ENCODE measurements at places on chromosomes 3 and 15.

DNA sequence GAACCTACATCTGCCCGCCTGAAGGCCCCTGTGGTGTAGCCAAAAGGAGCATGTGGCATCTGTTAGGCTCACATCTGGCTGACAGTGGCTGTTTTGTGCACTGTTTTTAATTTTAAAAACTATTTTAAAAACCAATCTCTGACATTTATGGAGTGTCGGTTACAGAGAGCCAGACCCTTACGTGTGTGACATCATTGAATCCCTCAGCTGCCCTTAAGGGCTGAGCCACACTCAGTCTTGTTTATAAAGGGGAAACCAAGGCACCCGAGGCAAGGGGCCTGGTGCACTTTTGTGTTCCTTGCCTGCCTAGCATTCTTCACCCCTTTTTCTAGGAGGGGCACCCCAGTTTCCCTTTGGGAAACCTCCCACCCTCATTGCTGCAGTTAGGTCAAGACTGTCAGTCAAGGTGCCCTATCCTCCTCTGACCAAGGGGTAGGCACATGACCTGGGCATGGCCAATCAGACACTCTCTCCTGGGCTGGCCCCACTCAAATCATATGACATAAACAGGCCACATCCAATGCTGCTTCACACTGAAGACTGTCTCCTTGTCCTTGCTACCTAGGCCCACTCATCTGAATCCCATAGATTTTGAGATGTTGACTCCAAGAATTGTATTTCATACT, 105.3 kb downstream of the LSM3 start:
- DNase-seq, result no peak

DNA sequence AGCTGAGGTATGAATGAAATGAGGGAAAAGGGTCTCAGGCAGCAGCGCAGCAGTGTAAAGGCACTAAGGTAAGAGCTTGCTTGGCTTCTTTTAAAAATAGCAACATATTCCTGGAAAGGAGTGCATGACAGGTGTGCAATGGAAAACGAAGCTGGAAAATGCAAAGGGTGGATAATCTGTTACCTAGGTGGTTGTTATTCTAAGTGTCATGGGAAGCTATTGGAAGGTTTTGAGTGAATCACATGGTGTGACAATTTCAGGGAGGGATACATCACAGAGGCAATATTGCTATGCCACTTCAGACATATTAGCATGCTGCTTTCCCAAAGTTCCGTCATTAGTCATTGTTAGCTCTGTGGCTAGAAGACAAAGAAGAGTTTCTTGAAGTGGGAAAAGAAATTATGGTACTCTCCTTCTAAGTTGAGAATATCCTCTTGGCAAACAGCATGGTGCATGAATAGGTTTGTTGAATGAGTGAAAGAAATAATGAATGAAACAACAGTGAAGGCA, 28.7 kb upstream of the TMEM45A start:
- DNase-seq, result no peak

DNA sequence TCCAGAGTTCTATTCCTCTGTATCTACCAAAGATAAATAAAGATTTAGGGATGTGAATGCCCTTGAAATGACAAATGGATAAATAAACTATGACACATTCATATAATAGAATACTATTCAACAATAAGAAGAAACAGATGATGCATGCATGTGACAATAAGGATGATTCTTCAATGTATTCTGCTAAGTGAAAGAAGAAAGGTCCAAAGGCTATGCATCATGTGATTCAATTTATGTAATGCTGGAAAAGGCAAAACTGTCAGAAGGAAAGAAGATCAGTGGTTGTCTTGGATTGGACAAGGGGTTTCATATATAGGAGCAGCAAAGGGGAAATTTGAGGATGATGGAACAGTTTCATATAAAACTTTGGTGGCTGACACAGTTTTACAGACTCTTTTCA, 32.6 kb upstream of the CHRNA7 start:
- no peak for DNase-seq

DNA sequence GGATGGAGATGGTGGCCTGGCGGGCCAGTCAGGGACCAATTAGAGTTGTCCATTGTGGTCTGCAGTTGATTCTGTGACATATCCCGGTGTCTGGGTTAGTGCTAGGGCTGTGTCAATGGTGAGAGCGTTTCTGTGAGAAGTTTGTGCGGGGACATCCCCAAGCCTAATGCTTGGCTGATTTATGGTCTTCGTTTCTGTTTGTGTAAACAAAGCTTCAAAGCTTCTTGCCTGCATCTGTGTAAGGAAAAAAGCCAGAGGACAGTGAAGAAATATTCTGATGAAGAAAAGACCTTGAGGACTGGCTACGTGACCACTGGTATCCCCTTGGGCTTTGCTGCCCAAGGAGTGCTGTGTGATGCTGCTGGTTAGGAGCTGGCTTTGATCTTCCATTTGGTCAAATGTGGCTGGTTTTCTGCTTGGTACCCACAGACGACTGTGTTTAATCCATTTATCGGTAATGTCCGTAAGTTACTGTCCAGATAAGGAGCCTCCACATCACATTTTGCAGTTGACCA, 74.6 kb upstream of the LRTM1 start:
- no peak for DNase-seq

GRCh38 chr15:57329582-57330367, 46.5 kb upstream of the CGNL1 start:
- DNase-seq, result peak; percentile 95

GRCh38 chr15:40150163-40150925, 10.5 kb upstream of the BUB1B start:
- peak; percentile 50 for DNase-seq

DNA sequence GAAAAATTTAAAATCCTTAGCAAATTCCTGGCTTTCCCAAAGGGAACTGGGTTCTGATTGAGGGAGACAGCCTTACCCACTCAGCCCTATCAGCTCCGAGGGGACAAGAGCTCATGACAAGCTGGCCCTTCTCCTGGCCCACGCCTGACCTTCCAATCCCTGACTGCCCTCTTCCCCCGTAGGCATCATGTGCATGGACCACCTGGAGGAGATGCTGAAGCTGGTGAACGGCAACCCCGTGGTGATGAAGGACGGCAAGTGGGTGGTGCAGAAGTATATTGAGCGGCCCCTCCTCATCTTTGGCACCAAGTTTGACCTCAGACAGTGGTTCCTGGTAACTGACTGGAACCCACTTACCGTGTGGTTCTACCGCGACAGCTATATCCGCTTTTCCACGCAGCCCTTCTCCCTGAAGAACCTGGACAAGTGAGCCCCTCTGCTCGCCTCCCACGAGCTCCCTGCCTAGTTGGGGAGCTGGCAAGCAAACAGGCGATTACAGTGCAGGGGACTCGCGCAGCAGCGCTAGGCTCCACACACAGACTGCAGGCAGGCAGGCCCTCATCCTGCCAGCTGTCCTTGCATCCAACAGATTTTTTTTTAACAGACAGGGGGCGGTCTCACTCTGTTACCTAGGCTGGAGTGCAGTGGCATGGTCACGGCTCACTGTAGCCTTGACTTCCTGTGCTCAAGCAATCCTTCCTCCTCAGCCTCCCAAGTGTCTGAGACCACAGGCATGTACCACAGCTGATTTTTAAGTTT, 16.8 kb downstream of the RPUSD3 start:
- DNase-seq, result peak; percentile 15

DNA sequence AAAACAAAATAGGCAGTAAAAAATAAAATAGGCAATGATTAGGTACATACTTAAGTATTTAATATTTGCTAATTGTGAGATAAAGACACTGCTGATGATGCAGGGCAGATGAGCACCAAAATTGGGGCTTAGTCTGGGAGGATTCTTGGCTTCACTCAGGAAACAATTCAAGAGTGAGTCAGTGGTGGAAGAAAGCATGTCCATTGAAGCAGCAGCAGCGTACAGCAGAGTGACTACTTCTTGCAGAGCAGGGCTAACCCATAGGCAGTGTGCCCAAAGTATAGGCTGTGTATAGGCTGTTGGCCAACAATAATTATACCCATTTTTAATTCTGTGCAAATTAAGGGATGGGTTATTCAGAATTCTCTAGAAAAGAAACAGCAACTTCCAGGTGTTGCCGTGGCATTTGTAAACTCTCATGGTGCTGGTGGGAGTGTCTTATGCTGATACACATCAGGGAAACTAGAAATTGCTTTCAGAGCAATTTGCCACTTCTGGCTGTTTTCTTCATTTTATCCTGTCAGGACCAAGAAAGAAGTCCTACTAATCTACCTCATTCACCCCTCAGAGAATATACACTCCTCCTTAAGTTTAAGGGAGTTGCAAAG, 317.3 kb upstream of the NAALADL2 start:
- no peak for DNase-seq

DNA sequence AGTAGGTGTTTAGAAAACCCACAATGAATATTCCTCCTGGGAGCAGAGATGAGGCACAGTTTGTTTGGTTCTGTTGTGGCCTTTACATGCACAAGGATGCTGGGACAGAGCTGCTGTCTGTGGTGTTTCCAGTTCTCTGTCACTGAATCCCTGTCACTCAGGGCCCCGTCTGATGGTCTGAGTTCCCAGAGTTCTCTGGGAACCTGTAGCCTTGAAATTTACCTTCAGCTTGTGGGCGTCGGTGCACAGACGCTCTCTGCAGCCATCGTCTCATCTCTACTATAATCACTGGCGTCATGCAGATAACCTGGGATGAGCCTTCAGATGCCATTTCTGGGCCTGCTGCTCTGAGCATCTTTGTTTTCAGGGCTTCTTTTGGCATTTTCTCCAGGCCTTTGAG, 81.9 kb downstream of the LRRK1 start:
- DNase-seq, result no peak

DNA sequence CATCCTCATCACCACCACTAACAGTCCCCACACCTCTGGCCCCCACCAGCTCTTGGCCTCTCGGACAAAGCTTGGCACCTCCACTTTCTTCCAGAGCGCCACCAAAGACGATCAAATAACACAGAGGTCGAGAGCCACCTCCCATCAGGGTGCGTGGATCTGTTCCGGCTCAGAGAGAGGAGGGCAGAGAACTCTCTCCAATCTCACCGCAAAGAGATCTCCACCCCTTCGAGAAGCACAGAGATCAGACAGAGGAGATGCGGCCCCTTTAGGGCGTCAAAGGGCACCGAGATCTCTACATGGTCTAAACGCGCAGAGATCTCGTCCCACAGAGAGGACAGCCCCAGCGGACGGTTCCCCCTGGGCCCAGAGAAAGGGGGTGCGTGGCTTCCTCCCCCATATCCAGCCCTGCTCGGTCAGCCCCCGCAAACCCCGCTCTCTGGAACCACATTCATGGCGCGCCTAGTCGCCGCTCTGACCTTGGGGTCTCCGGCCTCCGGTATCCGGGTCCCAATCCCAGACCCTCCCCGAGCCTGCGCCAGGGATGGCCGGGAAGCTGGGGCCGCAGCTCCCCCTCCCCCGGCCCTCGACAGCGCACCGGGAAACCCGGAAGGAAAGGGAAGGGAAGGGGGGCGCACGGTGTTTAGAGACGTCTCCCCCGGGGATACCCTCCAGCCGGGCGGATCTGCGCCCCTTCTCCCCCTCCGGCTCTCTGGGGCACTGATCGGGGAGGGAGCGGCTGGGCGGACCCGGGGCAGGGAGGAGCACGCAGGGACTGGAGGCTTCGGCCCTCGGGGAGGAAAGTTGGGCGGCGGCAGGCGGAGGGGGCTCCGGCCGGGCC, 608 bp downstream of the SCN5A start:
- DNase-seq, result no peak

GRCh38 chr3:15646851-15647511, 45.4 kb downstream of the BTD start:
- DNase-seq, result peak; percentile 97

- no peak for DNase-seq
Observed at GRCh38 chr3:32508711-32509110, 6.1 kb upstream of the CMTM6 start.

DNA sequence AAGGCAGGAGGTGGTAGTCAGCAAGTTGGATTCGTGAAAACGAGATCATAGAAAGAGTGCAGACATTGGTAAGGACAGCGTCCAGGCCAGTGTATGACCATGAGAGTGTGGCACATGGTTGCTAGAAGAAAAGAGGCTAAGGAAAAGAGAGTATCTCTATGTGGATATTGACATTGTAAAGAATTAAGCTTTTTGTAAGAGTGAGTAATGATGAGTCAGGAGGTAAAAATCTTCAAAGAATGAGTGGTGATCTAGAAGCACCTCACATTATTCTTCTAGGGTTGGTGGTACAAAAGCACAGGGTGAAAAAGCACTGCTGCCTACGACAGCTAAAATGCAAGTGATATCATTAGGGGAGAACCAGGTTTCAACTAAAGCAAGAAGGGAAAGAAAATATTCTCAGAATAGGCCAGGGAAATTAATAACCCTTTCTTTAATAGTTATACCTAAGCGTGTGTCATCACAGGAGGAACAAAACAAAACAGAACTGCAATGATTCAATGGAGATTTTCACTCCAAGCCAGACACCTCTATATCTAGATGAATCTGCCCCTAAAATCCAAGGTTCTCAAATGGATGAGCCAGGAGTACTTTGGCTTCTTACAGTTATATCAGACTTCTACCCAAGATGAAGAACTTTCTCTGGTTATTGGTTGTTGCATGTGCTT, 884.7 kb downstream of the NAALADL2 start:
- DNase-seq, result peak; percentile 77

- DNase-seq, result no peak
Observed at GRCh38 chr3:152857082-152857481, 22.2 kb downstream of the P2RY1 start.

- peak; percentile 99 for DNase-seq
Observed at GRCh38 chr3:112647122-112647521, 6.2 kb upstream of the CCDC80 start.

DNA sequence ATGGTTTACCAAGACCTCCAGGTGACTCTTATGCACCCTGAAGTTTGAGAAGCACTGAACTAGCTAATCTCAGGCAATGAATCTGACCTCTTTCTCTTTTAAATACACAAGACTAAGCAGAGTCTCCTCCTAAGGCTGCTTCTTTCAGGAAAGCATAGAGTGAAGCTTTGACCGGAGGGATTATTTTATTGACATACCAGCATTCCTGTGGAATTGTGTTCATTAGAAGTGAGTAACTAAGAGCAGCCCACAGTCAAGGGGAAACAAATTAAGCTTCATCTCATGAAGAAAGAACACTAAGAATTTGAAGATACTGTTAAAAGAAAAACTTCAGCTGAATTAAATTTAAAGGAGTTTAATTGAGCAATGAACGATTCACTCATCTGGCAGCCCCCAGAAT, 963.5 kb downstream of the NTRK3 start:
- DNase-seq, result no peak

DNA sequence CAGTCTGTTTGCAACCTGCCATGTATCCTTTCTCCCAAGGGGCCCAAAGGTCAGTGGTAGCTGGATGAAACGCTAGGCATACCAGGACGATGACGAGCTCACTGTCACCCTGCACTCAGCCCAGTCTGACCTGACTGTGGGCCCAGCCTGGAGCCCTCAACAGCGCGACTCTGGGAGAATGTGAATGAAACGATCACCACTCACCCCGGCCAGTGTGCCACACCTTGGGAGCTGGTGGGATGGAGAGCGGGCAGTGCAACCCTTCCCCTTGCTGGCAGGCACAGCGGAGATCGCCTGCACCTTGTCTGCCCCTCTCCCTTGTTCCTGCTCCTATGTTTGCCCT, 27.2 kb downstream of the SRPRB start:
- no peak for DNase-seq

- no peak for DNase-seq
Observed at GRCh38 chr3:31610700-31611275, 78.1 kb downstream of the STT3B start.

DNA sequence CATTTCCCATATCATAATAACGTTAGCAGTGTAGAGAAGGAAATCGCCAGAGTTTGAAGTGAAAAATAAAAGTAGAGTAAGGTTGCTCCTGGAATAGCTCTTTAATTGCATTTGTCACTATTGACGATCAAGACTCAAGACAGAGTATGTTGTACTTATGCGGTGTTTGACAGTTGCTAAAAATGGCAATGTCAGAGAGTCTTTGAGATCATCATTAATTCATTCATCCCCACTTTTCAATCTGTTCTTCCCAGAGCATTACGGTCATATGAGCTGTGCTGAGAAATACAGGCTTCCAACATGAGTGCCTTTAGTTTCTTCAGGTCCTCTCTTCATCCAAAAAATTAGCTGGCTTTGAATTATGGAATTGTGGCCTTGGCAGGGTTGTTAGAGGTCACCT, 173.8 kb upstream of the CHRM5 start:
- DNase-seq, result no peak

Measured in RCC 7860 (cell line).